ENCODE measurements at places on chromosomes 16 and 17.

- DNase-seq = no peak
Measured at GRCh38 chr16:77406680-77407079, 28.2 kb downstream of the ADAMTS18 start.

DNA sequence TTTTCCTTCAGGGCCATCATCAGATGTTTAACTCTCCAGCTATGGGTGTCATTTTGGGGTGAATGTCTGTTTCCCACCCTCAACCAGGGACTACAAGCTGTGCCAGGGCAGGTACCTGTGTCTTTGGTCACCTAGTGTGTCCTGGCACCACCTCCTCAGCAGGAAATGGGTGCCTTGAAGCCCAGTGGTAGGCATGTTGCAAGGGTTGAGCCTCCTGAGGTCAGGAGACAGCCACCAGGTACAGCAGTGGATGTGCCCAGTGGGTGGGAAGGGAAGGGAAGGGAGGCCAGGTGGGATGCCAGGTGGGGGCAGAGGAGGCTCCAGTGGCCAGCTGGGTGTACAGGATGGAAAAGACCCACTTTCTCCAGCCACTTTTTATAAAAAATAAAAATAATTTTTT lies 25.5 kb upstream of the ADORA2B start:
- DNase-seq = no peak

DNA sequence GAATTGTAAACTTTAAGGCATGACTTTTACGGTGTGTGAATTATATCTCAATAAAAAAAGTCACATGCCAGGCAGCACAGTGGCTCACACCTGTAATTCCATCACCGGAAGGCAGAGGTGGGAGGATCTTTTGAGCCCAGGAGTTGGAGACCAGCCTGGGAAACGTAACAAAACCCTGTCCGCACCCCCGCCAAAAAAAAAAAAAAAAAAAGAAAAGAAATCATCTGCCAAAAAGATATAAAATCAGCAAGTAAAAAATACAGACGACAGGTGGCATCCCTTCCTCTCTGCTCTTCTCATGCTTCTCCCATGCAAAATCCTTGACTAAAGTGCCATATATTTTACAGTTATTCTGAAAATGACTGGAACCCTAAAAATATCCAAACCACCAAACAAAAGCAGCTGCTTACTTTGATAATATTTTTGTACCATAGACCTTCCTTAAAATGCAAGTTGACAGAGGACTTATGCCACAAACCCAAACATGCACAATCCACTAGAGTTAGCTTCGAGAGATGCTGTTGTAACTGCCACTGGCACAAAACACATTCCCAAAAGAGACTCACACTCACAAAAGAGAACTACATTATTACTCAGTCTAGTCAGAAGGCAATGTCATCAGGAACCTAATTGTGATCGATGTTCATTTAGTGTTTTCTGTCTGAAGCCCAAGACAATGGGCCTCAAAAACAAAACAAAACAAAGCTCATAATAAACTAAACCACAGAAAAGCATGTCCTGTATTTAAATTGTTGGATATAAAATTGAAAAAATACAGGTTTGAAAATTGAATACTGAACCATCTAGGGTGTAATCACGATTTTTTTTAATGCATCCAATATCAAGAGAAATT lies 2.4 kb downstream of the CRLF3 start:
- no peak for DNase-seq

DNA sequence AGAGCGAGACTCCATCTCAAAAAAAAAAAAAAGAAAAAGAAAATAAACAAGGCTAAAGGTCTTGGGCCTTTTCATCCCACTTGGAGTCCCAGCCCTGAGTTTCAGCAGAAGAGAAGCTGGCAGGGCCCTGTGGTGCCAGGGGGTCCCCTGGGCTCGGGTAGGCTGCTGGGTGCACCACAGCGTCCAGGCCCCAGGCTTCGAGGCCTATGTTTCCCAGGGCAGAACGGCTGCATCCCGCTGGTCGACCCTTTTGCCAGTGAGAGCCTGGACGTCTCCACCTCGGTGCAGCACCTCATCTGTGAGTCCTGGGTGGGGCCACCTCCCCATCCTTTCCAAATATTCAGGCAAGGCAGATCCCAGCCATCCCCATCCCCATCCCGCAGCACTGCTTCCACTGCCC lies 2.2 kb downstream of the TMEM235 start:
- no peak for DNase-seq

DNA sequence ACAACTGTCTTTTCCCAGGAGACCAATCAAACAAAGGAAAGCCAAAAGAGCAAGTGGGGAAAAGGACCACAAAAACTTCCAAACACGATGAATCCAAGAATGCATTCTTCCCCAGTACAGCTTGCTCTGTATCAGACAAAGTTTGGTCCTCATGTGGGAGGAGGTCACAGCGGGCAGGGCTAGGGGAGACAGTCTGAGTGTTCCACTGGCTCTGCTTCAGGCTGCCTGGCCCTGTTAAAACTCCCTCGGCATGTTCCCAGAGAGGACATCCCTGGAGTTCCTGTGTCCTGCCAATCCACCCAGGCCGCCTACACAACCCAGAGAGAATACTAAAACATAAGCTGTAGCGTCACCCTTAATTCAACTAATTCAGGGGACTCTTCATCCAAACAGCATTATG lies 415.1 kb upstream of the DYNLRB2 start:
- no peak for DNase-seq

- DNase-seq = no peak
Measured at GRCh38 chr17:67054011-67054591, 9.7 kb downstream of the CACNG1 start.

DNA sequence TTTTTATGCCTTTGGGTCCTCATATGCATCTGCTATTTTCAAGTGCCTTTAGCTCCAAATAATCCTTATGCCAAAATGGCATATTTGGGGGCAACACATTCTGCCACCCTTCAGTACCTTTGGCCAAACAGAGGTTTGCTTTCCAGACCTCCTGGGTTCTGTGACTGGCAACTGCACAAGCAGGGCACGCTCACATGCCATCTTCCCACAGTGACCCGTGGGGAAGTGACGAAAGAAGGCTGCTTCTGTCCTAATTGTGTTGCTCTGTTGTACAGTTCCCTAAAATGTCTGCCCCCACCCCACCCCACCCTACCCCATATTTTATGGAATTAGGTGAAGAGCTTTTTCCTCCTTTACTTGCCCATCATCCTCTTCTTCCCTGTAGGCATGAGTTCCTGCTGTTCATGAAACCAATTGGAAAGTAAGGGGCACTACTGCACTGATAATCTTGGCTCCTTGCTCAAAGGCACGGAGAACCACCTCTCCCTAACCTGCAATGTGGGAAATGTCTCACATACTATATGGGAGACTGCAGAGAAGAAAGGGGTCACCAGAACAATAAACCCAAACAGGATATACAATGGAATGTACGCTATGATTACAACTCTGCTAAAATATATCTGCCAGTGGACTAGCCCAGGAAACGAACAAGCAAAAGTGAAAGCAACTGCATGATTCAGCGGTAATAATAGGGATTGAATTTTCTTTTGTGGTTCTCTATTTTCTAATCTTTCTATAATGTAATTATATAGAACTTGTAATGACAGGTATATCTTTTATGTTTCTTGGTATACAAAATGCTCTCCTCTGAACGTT lies 3.3 kb upstream of the SLFN12L start:
- peak; percentile 72 for DNase-seq

Measured in hematopoietic multipotent progenitor cell treated with erythropoietin and hydrocortisone succinate and interleukin-3 and kit ligand, for 15 days (in vitro differentiated cells).